ENCODE measurements at places on chromosomes 13 and 19.
A peak's percentile ranks its signal among the peaks of the same experiment; 100 is the strongest.

- DNase-seq = no peak
Measured at GRCh38 chr13:40508767-40509342, 157.6 kb downstream of the FOXO1 start.

GRCh38 chr13:43331672-43332071 lies 308.3 kb downstream of the DNAJC15 start:
- peak; percentile 18 for DNase-seq

GRCh38 chr19:42250183-42250665 lies 4.7 kb downstream of the ERF start:
- no peak for DNase-seq

- DNase-seq = no peak
Measured at GRCh38 chr13:51676739-51677138, 92.5 kb downstream of the WDFY2 start.

DNA sequence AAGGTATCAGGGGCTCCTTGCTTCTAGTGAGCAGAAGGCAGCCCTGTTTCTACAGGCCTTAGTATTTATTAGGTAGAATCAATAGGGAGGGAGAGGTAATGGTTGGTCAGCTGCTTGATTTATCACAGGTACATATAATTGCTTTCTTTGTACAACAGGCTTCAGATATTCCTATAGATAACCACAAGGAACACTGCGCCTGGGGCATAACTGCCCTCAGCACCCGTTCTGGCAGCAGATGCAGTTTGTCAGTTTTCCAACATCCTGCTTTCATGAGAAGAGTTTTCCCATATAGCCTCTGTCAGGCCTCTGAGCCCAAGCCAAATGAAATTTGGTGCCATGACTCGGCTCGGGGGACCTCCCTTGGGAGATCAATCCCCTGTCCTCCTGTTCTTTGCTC lies 12.4 kb upstream of the ZNF486 start:
- DNase-seq = no peak

DNA sequence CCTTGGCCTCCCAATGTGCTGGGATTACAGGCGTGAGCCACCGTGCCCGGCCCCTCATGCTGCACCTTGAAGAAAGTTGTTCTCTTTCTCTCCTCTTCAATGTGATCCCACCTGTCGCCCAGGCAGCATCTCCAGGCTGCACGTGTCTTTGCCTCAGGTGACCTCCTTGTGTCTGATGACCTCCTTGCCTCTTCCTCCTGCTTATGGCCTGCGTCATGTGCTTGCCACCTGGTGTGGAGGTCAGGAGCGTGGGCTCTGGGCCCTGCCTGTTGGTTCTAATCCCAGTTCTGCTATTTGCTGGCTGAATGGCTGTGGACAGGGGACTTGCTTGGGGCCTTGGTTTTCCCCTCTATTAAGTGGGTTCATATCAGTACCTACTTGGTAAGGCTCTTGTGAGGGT lies 6.3 kb downstream of the BICRA start:
- no peak for DNase-seq

DNA sequence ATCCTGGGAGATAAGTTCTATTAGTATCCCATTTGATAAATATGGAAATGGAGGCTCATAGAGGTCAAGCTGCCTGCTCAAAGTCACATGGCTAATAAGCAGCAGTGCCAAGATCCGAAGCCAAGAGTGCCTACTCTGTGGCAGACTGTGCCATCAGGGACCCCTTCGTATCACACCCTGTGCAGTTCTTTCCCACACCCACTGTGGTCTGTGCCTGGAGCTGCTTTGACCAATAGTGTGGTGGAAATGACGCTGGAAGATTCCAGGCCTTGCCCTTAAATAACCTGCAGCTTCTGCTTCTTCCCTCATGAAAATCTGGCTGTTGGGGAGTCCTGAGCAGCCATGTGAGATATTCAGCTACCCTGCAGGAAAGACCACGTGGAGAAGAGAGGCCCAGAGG lies 10.1 kb downstream of the OPA3 start:
- peak; percentile 53 for DNase-seq

DNA sequence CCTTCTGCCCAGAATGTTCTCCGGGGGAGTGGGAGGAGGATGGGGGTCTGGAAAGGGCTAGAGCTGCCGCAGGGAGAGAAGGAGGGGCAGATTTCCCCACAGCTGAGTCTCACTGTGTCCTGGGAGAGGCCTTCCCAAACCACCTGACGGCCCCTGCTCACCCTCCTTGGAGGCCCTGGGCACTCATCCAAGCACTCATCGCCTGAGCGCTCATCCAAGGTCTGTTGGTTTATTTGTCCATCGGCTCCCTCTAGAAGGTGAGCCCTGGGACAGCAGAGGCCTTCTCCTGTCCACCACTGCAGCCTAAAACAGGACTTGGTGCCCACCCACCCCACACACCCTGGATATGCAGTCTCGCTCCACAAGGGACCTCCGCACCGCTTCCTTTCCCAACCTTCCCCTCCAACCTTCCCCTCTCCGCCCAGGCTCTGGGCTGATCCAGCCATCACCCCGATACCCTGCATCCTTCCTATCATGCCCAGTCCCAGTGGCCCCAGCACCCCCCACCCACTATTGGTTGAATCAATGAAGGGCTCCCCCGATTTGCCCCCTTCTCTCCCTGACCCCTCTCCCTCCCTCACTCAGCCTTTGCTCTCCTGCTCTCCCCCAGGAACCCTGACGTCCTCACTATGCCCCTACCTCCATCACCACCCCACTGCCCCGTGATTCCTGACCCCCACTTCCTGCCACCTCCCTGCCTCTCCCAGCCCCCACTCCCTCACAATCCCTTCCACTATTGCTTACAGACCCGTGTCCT lies 1.7 kb downstream of the UBXN6 start:
- peak; percentile 86 for DNase-seq

- DNase-seq = peak; percentile 47
Measured at GRCh38 chr13:97276862-97277269, 54.7 kb downstream of the MBNL2 start.

DNA sequence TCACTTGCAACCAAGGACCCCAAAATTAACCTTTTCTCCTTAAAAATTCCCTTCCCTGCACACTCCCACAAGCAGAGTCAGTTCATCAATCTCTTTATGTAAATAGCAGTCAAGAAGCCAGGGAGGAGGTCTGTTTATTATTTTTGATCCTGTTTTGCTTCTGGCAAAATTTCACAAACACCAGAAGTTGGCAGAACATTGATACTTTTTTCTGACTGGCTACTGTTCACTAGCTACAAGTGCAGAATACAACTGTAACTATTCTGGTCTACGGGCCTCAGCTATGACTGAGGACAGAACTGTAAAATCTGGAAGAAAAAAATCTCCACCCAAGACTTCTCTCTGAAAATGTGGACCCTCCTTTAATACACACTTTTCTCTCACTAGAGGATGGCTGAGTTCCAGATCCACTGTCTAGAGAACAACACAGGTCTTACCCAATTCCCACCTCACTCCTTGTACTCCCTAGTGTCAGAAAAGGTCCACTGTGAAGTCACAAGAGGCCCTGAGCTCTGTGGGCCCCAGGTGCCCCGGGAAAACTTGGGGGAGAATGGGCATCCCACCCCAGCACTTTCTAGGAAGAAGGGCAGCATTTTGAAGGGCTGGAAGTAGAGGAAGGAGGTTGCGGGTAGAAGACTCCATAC lies 14.5 kb downstream of the STARD13 start:
- peak; percentile 64 for DNase-seq

GRCh38 chr13:43058831-43059230 lies 35.4 kb downstream of the DNAJC15 start:
- peak; percentile 80 for DNase-seq

GRCh38 chr13:98143601-98144026 lies 720 bp downstream of the FARP1 start:
- DNase-seq = no peak

DNA sequence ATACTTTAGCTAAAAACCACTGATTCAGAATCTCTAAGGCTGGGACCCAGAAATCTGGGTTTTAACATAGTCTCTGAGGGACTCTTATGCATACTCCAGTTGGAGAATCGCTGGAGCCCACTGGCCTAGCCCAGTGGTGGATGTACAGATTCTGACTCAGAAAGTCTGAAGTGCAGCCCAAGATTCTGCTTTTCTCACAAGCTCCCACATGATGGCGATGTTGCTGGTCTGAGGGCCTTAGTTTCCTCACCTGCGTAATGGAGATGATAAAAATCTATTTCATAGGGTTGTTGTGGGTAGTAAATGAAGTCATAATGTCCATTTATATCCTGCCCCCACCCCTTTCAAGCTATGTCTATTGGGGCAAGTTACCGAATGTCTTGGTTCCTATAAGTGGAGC lies 7.7 kb upstream of the CDADC1 start:
- peak; percentile 64 for DNase-seq

DNA sequence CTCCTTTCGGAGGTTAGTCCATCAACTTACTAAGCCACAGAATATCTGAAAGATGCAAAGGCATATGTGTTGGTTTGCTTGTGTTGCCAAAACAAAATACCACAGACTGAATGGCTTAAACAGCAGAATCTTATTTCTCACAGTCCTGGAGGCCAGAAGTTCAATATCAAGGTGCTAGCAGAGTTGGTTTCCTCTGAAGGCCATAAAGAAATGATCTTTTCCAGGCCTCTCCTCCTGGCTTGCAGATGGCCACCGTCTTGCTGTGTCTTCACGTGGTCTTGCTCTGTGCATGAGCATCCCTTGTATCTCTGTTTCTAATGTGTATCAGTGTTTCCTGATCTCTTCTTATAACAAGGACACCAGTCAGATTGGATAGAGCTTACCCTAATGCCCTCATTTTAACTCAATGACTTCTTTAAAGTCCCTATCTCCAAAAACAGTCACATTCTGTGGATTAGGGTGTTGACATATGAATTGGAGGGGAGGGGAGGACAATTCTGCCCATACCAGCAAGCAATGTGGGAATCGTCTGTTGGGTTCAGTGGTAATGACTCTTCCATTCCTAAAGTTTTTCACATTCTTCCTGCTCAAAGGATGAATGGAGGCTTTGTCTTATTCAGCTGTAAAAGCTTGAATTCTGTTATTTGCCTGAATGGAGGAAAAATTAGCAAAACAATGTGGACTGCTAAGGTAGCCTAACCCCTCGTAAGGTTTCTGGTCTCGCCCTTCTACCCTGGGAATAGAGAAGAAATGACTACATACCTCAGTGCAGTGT lies 715.7 kb downstream of the DIAPH3 start:
- peak; percentile 49 for DNase-seq

GRCh38 chr19:48628486-48629296 lies 8.5 kb downstream of the DBP start:
- DNase-seq = peak; percentile 75

DNA sequence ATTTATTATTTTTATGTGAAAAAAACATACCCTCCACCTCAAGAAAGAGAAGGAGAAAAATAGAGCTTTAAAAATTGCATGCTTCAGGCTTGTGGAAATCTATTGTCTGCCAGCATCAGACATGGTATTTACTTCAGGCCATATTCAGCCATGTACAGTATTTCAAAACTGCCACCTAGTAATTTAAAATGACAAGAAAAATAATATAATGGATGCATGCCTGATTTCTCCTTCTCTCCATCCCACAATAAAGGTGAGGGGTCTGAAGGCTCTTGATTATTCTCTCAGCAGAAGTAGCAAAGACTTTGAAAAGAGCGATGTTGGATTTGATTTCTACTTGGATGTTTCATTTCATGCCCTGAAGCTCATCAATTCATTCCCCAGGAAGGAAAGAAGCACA lies 250.7 kb downstream of the TBC1D4 start:
- no peak for DNase-seq

- DNase-seq = peak; percentile 86
Measured at GRCh38 chr19:18097217-18097992, at the start of gene MAST3. Gene MAST3, plus strand, starts transcription at chr19:18097778. Its CDS starts 15 bp downstream, at chr19:18097793.

- DNase-seq = peak; percentile 76
Measured at GRCh38 chr13:66618702-66619101, 611.4 kb downstream of the PCDH9 start.

DNA sequence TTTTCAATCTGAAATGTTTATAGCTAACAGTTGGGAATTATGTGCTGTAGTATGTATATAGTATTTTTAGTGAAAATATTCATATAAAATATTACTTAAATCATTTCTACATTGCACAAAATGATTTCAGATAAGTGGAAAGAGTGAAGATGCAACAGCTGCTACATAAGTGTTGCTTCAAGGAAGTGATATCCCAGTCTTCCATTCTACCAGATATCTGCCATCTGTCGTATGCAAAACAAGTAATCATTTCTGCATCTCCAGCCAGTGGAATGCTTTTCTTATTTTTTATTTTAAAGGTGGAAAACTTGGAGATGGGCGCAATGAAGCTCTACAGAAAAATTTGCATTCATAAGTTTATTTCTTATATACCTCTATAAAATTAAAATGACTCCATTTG lies 152.5 kb upstream of the MAB21L1 start:
- DNase-seq = no peak

GRCh38 chr13:106795847-106796246 lies 227.9 kb upstream of the ARGLU1 start:
- DNase-seq = no peak

DNA sequence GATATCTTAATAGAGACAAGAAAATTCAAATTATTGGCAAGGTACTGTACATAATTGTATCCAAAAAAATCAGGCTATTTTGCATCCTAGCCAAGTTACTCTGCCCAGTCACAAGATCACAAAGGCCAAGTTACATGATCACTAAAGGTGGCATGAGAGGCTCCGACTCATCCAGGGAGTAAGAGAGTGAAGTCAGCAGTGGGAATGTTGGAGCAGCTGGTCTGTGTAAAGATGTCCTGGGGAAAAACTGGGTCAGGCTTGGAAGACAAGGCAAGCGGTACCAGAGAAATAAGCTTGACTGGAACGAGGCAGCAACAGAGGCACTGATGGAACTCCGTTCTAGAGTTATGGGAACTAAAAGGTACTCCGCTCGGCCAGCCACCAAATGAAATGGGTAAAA lies 50.2 kb upstream of the PSG2 start:
- no peak for DNase-seq

DNA sequence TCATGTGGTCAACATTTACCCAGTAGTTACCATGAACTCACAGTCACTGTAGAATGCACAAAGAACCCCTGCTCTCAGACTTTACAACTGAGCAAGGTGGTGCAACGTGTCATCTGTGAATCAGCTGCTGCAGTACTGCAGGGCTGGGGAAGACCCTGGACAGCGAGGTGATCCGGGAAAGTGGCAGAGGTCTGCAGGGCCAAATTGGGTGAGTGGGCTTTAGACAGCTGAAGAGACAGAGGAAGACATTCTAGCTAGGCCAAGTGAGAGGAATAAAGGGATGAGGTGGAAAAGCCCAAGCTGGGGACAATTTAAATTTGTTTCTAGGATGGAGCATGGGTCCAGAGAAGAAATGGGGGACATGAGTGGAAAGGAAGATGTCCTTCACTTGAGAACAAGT lies 270.5 kb downstream of the DCLK1 start:
- DNase-seq = no peak

- DNase-seq = no peak
Measured at GRCh38 chr19:11399667-11400066, 15.6 kb upstream of the EPOR start.

DNA sequence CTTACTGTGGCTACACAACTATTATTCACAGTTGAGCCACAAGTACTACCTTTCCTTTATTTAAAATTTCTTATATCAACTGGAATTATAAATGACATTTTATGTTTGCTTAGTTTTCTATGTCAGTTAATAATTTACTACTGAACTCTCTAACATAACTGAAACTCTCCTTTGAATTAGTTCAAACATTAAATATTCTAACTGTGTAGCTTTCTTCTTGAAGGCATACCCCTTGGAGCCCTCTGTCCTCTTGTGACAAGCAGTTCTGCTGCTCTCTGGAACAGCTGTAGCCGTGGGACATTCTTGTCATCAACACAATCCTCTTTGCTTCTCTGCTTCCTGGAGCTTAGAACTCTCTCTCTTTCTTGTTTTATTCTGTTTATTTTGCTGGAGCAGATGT lies 244.8 kb downstream of the NHLRC3 start:
- no peak for DNase-seq

- peak; percentile 91 for DNase-seq
Measured at GRCh38 chr19:50657712-50658440, 8.6 kb downstream of the C19orf81 start.

- peak; percentile 16 for DNase-seq
Measured at GRCh38 chr13:49615836-49616675, 12.3 kb upstream of the ARL11 start.
